ENCODE measurements at places on chromosomes 5 and 9.

DNA sequence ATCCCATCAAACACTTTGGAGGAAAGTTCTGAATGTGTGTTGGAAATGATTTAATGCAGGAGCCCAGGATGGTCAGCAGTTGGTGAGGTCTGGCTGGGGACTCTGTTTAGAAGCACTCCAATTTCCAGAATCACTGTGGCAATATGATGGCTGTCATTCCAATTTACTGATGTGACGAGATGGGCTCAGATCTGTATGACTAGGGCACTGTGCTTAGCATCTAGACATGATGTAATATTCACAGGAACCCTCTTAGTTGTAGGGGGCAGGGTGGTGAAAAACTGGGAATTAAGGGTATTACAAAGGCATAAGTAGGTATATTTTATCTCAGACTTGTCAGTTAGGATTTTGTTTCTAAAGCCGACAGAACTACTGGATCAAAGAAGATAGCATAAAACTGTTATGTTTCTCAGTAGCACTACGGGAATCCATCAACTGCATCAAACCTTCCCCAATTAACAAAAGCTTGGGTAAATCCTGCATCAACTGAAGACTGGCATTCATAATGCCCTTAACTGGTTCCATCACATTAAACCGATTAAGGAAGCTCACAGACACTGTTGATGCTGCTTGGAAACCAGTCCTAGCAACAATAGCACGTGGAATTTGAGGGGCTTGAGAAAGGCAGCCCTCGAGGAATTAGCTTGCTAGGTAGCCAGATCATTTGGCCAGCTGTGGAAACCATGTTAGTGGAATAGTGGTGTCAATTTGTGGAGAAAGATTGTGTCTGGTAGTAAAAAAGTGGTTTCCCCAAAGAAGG, 86.1 kb downstream of the SV2C start:
- H3K27ac ChIP-seq: no peak overlapping the region
- no peaks in the 10 kb centered on the region for H3K36me3 ChIP-seq
- peaks cover 6% of the 10 kb centered on the region for H3K27me3 ChIP-seq
- no peak for DNase-seq
- no peaks in the 10 kb centered on the region for H3K4me1 ChIP-seq

DNA sequence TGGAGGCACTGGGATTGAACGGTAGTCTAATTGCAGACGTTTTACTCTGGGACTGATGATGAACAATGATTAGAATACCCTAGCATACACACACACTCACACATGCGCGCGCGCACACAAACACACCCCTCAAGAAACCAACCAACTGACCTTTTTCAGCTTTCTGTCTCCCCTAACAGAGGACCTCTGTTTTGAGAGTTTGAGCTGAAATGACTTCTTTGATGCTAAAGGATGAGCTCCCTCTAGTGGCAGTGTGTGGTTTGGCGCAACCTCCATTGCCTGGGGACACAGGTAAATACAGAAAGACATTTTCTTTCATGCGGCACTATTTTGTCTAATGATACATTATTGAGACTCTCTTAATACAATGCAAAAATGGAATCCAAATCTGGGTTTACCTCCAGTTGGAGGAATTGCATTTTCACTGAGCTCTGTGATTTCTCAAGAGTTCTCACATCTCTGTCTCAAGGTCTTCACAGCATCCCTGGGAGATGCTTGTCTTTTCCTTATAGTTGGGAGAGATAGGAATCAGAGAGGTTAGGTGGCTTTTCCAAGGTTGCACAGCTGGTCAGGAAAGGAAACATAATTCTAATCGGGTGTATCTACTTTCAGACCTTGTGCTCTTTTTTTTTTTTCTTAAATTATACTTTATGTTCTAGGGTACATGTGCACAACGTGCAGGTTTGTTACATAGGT, 187.5 kb downstream of the TMEM38B start:
- H3K27ac ChIP-seq: no peak overlapping the region
- H3K4me1 ChIP-seq: peaks cover 20% of the 10 kb centered on the region
- H3K4me3 ChIP-seq: no peak overlapping the region
- H3K36me3 ChIP-seq: no peaks in the 10 kb centered on the region
- peak; percentile 31 for DNase-seq
- H3K27me3 ChIP-seq: peaks cover 3% of the 10 kb centered on the region

- no peak overlapping the region for H3K4me3 ChIP-seq
- H3K27ac ChIP-seq: no peak overlapping the region
- peaks cover 2% of the 10 kb centered on the region for H3K27me3 ChIP-seq
- peaks cover 29% of the 10 kb centered on the region for H3K4me1 ChIP-seq
- peak; percentile 10 for DNase-seq
These were observed 332.3 kb downstream of the CWC27 start for GRCh38 chr5:65100911-65101631.

DNA sequence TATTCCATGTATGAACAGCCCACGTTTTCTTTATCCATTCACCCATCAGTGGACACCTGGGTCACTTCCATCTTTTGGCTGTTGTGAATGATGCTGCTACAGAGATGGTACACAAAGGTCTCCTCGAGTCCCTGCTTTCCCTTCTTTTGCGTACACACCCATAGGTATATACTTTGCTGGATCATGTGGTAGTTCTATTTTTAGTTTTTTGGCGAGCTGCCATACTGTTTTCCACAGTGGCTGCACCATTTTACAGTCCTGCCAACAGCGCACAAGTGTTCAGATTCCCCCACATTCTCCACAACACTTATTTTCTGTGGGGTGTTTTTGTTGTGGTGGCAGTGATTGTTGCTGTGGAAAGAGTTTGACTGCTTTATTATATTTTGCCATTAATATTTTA, 16.2 kb downstream of the RAPGEF1 start:
- DNase-seq: no peak
- H3K4me3 ChIP-seq: no peak overlapping the region
- peaks cover 4% of the 10 kb centered on the region for H3K27me3 ChIP-seq
- H3K4me1 ChIP-seq: peaks cover 92% of the 10 kb centered on the region
- H3K36me3 ChIP-seq: no peaks in the 10 kb centered on the region

DNA sequence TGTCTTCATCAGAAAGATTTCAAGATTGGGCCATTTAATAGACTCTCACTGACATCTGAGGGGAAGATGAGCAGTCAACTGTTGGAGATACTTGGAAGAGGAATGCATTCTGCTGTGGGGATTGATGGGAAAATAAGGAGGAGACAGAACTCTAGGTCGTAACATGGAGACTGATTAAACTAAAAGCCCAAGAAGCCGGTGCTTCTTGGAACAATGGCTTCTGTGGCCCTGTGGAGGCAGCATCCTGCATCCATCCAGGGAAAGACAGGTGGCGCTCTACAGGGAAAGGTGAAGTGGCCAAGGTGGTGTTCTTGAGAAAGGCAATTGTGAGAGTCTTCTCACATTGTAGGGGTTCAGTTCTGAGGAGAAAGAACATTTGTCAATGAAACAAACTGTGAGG, 31.3 kb downstream of the ZFAND5 start:
- peaks cover 34% of the 10 kb centered on the region for H3K36me3 ChIP-seq
- no peak for DNase-seq
- no peak overlapping the region for H3K27ac ChIP-seq
- H3K4me3 ChIP-seq: no peak overlapping the region

DNA sequence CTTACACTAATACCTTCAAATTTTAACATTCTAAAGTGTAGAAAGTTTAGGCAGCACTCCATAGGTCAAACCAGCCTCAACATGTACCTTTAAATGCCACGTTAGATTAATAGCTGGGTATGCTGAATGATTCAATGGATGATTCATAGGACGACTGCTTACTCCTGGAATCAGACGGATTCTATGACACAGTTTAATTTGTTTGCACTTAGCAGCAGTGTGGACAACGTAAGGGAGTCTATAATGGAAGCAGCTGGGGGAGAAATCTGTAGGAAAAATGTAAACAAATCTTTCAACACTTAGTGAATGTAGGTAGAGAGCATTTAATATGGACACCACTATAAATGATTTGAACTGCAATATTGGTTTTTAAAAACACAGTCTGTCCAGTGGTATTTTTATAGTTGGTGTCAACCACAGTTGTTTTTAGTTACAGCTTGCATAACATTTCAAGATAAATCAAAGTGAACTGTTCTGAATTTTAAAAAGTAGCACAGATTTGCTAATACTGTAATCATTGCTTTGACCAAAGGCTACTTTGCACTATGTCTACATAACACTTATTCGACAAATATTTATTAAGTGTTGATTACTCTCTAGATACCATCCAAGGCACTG, 701.5 kb upstream of the MEF2C start:
- H3K27me3 ChIP-seq: no peaks in the 10 kb centered on the region
- no peaks in the 10 kb centered on the region for H3K36me3 ChIP-seq
- no peak overlapping the region for H3K27ac ChIP-seq
- H3K4me3 ChIP-seq: no peak overlapping the region
- no peak for DNase-seq
- no peaks in the 10 kb centered on the region for H3K4me1 ChIP-seq

- no peaks in the 10 kb centered on the region for H3K36me3 ChIP-seq
- no peaks in the 10 kb centered on the region for H3K4me1 ChIP-seq
- no peak overlapping the region for H3K27ac ChIP-seq
- peaks cover 5% of the 10 kb centered on the region for H3K27me3 ChIP-seq
- H3K4me3 ChIP-seq: no peak overlapping the region
These were observed 20.3 kb downstream of the CDC14B start for GRCh38 chr9:96599298-96599697.

DNA sequence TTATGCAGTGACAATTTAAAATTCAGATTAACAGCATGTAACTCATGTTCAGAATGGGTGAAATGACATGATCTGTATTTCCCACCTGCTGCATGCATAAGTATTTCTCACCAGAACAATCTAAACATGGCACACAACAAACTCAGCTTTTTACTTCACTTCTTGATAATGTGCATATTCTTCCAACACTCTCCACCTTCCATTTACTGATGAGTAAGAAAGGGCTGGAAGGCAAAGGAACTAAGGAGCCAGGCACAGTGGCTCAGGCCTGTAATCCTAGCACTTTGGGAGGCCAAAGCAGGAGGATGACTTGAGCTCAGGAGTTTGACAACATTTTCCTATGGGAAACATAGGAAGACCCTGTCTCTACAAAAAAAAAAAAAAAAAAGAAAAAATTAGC, 35.8 kb upstream of the SAP30L start:
- peaks cover 19% of the 10 kb centered on the region for H3K4me1 ChIP-seq
- peaks cover 33% of the 10 kb centered on the region for H3K36me3 ChIP-seq
- H3K27me3 ChIP-seq: peaks cover 10% of the 10 kb centered on the region

GRCh38 chr5:88897748-88898147, 14.8 kb upstream of the MEF2C start:
- H3K4me3 ChIP-seq: no peak overlapping the region
- no peak overlapping the region for H3K27ac ChIP-seq
- no peak for DNase-seq
- H3K4me1 ChIP-seq: no peaks in the 10 kb centered on the region

GRCh38 chr5:82169892-82170291, 108.3 kb downstream of the RPS23 start:
- no peaks in the 10 kb centered on the region for H3K36me3 ChIP-seq
- no peak for DNase-seq
- H3K4me3 ChIP-seq: no peak overlapping the region
- H3K27ac ChIP-seq: no peak overlapping the region
- H3K27me3 ChIP-seq: no peaks in the 10 kb centered on the region

GRCh38 chr5:3606121-3606831, 10.6 kb downstream of the IRX1 start:
- peaks cover 2% of the 10 kb centered on the region for H3K36me3 ChIP-seq
- no peak overlapping the region for H3K4me3 ChIP-seq
- no peak overlapping the region for H3K27ac ChIP-seq

DNA sequence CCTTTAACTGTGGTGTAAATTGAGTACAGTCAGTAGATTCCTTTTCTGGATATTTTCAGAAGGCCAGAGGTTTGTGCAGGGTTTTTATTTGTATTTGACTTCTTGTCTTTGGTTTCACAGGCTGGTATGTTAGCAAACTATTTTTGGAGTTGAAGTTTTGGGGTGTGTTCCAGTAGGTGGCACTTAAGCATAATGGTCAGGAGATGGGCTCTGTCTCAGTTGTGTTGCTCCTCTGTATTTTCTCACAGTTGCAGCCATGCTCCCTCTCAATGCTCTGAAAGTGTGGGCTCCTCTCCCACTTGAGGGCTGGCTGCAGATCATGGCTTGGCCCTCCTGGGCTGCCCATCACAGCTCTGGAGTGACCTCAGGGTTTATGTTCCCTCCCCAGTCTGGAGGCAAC, 267.0 kb upstream of the PCSK5 start:
- H3K27me3 ChIP-seq: peaks cover 4% of the 10 kb centered on the region
- no peak overlapping the region for H3K4me3 ChIP-seq
- no peaks in the 10 kb centered on the region for H3K36me3 ChIP-seq
- H3K4me1 ChIP-seq: no peaks in the 10 kb centered on the region
- DNase-seq: no peak

- DNase-seq: no peak
- H3K27me3 ChIP-seq: no peaks in the 10 kb centered on the region
- peaks cover 10% of the 10 kb centered on the region for H3K36me3 ChIP-seq
- peak overlapping the region; percentile 88 for H3K4me3 ChIP-seq
- H3K27ac ChIP-seq: peak overlapping the region; percentile 60
These were observed 686 bp downstream of the BRD9 start for GRCh38 chr5:891837-892393.

DNA sequence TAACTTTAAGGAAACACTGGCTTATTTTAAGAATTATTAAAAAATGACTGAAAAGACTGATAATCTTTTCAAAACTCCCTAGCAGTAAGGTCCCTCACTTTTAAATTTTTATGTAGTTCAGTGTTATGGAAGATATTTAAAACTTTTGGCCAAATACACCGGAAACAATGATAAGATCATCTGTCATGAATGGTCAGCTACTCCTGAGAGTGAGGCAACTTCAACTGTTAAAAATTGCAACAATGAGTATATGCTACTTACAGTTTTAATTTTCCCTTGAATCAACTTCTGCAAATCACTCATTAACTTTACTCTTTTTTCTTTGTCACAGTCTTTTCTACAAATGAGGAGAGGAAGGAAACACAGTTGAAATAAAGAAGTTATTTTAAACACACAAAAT, 10.8 kb downstream of the PUM3 start:
- H3K27me3 ChIP-seq: no peaks in the 10 kb centered on the region
- H3K4me1 ChIP-seq: peaks cover 23% of the 10 kb centered on the region
- H3K27ac ChIP-seq: no peak overlapping the region
- DNase-seq: no peak

DNA sequence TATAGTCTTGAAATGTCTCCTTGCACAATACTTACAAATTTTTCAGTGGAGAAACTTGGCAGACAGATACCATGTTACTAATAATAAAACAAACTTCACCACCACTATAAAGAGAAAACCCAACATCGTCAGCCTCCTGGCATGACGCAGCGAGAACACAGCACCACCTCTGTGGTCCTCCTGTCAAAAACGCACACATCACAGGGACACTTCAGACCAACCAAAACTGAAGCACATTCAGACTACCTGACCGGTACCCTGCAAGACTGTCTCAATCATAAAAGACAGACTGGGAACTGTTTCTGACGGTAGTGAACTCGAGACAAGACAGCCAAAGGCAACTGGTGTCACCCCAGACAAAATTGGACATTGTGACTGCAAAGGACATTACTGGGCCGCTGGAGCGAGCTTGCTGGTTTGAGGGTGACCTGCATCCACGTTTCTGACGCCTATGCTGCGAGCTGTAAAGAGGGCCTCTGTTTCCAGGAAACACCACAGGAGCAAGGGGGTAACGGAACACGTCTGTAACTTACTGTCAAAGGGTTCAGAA, 34.4 kb downstream of the NSUN2 start:
- H3K4me1 ChIP-seq: no peaks in the 10 kb centered on the region
- H3K4me3 ChIP-seq: no peak overlapping the region
- H3K27ac ChIP-seq: no peak overlapping the region
- peaks cover 41% of the 10 kb centered on the region for H3K36me3 ChIP-seq
